ENCODE measurements at places on chromosomes 3 and 15.
A peak's percentile ranks its signal among the peaks of the same experiment; 100 is the strongest.

- DNase-seq: no peak
Measured at GRCh38 chr3:7423995-7424394, 563.1 kb downstream of the GRM7 start.

GRCh38 chr3:160977773-160978172 lies 127.4 kb downstream of the B3GALNT1 start:
- DNase-seq: no peak

GRCh38 chr3:172140499-172141391 lies 101.4 kb downstream of the FNDC3B start:
- no peak for DNase-seq

DNA sequence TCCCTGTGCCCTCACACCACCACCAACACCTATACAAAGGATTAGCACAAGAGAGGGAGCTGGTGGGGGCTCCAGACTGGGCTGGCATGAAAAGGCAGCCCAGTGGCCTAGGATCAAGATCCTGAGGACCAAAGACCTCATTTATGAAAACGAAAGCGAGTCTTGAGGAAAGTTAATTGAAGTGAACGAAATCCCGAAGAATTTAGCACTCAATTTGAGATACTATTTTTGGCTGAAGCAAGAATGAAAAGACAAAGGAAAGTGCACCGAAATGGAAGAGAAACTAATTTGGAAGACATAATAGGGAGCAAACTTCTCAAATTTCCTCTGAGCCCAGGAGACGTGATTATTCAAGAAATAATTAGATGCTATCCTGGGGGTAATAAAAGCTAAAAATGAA lies 68.7 kb upstream of the SLC6A11 start:
- DNase-seq: no peak

DNA sequence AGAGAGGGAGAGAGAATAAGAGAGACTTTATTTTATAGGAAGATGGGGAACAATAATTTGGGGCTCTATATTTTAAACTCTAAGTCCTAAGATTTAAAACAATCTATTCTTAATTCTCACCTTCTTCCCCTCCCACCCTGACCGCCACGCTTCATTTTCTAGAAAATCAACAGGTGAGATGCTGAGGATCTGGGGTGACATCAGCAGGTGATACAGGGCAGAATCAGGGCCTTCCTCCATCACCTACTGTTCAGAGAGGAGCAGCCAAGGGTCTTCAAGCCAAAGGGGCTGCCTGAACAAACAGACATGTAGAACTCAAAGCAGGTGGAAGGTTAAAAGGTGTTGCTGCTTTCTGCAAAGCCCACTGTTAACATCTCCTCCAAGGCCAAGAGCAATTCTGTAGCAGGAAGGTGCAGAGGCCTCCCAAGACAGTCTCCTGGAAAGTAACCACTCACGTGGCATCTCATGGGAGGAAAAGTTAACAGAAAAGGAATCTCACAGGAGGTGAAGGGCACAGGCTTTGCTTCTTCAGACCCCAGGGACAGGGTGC lies 183.6 kb upstream of the TLE3 start:
- DNase-seq: no peak

DNA sequence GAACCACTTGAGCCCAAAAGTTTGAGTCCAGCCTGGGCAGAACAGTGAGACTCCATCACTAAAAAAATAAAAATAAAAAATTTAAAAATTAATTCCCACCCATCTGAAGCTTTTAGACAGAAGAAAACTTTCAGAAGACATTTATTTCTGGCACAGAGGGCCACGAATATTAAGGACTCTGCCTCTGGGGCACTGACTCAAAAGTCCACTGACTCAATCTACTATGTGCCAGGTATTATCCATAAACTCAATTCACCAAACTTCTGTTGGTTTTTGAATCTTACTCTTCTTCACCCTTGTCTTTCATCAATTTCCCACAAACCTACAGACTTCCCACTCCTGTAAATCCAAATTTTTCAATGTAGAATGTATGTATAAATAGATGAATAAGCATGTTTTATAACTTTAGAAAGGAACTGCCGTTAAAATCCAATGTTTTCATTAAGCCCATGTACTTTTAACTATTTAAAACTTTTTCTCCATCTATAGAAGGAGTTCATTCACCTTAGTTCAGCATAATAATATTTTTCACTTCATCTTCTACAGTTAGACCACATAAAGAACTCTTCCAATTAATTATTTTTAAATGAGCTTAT lies 19.9 kb downstream of the ATP13A3 start:
- DNase-seq: no peak

DNA sequence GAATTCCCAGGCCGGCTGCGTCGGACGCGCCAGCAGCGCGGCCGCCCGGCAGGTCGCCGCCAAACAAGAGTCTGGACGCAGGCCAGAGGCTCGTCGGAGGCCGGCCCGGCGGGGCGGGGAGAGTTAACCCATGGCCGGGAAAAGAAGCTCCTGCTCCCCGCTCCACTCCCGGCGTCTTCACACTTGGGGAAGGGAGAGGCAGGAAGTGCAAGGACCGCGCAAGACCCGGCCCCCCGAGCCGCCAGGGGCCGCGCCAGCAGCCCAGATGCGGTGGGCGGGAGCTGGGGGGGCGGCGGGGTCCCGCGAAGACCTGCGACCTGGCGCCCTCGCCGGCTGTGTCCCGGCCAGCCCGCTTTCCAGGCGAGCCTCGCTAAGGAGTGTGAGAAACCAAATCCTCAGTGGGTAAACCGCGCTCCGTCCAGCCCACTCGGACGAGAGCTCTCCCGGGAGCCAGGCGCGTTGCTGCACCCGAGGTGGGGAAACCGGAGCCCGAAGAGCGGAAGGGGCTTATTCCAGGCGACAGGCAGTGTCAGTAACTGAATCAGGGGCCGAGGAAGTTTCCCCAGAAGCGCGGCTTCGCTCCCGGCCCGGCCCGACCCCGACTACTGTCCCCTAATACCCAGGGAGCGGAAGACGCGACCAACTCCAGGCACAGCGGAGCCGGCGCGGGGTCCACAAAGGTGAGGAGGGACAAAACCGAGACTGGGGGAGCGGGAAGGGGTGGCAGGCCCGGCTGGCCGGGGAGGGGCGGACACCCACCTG lies 721 bp downstream of the ADAMTS7 start:
- no peak for DNase-seq

DNA sequence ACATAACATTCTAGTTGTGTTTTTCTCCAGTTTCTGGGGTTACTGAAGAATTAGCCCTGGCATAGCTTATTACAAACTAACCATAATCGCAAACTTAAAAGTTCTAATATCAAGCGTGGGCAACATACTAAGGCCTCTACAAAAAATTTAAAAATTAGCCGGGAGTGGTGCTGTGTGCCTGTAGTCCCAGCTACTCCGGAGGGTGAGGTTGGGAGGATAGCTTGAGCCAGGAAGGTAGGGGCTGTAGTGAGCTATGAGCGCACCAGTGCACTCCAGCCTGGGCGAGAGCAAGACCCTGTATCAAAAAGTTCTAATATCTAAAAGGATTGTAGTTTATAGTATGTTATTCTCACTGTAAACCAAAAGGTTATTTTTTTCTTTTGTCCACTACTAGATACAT lies 1.1 kb downstream of the OIP5 start:
- no peak for DNase-seq

DNA sequence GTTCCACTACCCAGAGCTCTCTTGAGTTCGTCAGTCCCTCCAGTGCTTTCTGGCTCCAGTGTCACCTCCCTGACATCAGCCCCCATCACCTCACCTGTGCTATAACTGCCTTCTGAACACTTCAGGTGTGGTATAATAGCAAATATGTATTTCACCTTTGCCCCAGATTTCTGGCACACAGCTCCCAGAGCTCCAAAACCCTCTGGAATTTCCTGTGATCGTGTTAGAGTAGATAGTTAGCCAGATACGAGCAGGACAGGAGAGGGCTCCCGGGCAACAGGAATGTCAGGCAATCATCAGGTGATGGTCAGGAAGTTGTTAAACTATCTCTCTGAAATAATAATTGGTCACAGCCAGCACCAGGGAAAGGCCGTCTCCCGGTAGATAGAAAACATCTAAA lies 22.6 kb upstream of the LIMD1 start:
- no peak for DNase-seq

DNA sequence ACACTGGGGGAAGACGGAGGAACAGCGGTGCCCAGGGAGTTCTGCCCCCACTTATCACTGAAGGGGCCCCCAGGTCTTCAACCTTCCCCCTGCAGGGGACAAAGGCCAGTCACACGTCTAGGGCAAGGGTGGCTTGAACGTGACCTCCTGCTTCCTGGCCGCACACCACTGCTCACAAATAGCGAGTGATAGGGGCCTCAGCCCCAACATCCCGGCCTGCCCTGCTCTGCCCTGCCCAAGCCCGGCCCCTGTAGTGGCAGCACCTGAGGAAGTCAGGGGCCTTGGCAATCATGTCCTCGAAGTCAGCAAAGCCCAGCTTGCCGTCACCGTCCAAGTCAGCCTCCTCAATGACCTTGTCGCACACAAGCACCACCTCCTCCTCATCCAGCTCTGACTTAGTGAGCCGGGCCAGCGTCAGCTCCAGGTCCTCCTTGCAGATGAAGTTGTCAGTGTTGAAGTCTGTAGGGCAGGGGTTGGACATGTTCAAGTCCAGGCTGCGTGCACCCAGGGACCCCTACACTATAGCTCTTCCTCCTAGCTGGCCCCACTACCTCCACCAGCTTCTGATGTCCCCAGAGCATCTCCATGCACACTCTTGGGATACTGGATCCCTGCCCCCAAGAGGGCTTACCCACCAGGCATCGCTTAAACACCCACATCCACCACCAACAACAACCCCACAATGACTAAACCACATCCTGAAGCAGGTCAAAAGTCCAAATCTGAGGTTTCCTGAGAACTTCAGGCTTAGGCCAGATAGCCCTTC lies 13.3 kb downstream of the SH2D7 start:
- no peak for DNase-seq

DNA sequence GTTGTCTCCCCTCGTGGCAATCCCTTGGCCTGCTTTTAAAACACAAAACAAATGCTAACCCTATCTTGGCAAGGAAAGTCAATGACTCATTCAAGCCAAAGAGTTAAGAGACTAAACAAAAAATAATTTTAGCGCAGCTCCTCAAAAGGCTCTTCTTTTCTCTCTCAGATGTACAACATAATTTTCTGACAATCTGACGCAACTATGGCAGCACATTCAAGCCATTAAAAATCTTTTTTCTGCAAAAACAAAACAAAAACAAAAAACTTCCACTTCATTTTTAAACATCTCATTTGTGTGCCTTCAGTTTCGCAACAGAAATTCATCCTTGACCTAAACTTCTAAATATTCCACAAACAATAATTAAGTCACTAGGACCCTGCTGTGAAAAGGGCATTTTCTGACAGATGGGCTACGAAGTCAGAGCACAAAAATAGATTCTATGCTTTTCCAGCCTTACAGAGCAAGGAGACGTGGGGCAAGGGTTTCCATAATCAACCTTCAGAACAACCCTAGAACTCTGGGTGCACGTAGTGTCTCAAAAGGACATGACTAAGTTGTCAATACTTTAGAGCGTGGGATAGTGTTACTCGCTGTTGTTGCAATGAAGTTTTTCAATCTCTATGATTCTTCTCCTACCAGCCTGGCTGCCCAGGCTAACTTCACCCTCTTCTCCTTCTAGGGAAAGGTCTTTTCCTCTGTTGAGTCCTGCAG lies 84.3 kb downstream of the MB21D2 start:
- DNase-seq: no peak

DNA sequence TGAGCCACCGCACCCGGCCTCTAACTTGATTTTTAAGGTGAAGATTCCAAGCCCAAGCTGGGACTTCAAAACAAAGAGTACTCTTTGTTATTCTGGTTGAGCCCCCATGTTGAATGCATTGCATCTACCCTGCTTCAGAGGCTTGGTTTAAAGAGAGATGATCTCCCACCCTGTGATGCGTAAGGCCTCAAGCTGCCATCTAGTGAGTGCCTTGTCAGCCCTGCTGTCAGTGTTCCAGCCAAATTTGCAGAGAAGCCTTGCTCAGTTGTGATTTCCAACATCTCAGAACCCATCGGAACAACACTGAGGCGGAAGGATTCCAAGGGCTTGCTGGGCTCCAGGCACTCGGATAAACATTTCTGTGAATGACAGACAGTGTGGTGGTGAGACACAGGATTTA lies 210.7 kb upstream of the RGMA start:
- DNase-seq: no peak

DNA sequence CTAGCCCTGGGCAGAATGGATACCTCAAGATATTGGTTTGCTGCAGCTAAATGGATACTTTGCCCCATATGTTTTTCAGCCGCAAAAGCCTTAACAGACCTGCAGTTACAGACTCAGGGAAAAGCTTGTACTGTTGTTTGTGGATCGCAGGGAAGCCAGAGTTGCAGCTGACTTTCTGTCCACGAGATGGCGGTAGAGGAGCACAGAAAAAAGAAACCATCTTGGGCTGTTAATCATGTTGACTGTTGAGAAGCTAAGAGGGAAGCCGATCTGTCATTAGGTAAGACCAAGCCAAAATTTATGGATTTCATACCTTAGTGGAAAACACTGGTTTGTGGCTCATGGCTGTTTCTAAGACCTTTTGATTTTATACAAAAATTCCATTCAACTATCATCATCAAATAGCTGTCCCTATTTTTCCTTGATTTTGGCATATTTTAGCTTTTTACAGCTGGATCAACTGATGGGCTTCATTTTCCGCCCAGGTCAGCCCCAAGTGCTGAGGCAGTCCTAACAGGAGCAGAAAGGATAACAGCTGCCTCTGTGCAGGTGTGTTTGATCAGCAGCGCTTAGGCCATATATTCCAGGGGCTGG lies 205.7 kb upstream of the ZPLD1 start:
- peak; percentile 71 for DNase-seq

- peak; percentile 37 for DNase-seq
Measured at GRCh38 chr3:129650256-129650872, 43.9 kb upstream of the PLXND1 start.

GRCh38 chr3:193814166-193814892 lies 221.3 kb downstream of the OPA1 start:
- no peak for DNase-seq

- DNase-seq: no peak
Measured at GRCh38 chr3:149654188-149654601, 3.6 kb downstream of the WWTR1 start.

GRCh38 chr15:84727429-84727828 lies 11.5 kb upstream of the SEC11A start:
- DNase-seq: no peak

DNA sequence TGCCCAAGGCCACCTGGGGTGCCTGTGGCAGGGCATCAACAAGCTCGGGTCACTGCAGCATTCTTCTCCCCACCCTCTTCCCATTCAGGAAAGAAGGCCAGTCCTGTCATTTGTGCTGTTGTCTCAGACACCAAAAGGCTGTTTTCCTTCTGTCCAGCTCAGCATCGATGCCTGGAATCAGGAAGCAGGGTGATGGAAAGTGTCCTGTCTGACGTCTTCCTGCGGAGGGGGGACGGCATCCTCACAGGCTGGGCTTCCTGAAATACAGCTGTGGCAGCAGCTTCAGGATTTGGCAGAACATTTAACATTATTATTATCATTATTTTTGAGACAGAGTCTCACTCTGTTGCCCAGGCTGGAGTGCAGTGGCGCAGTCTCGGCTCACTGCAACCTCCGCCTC lies 33.0 kb upstream of the ANKDD1A start:
- DNase-seq: no peak

GRCh38 chr15:29259233-29259632 lies 10.4 kb downstream of the NSMCE3 start:
- DNase-seq: no peak

DNA sequence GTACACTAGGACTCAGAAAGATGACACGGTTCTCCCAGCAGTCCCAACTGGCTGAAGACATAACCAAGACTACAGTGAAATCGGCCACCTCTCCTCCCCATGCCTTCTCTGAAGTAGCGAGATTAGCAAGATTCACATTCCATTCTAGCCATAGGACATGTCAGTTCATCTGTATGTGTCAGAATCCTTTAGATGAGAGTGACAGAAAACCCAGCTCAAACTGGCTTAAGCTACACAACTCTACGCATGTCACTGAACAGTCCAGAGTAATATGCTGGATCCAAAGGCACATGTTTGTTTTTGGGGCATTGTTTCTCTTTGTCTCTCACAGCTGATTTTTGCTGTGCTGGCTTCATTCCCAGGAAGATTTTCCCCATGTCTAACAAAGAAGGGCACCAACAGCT lies 75.8 kb downstream of the RARB start:
- DNase-seq: no peak
